ENCODE measurements at places on chromosomes 7 and 10. TPM values are rescaled to one million over a fixed set of nuclear protein-coding genes. Genes with fewer than 3 reads are reported as not detected.

GNG11 gene
- 13.0 TPM for total RNA-seq

CHST3 gene
- 17.9 TPM for total RNA-seq

DNAJC30 gene
- 3.1 TPM for total RNA-seq

CCL24 gene
- total RNA-seq: not detected

ASNS gene
- total RNA-seq: 169 TPM

GDF2 gene
- total RNA-seq: not detected

VSIR gene
- total RNA-seq: 7.4 TPM

DHTKD1 gene
- 20.6 TPM for total RNA-seq

RAPGEF5 gene
- total RNA-seq: 6.5 TPM

SLC26A5 gene
- total RNA-seq: not detected

TAS2R41 gene
- total RNA-seq: not detected

HPSE2 gene
- total RNA-seq: not detected

ANKRD30A gene
- 7.1 TPM for total RNA-seq

SLC39A12 gene
- not detected for total RNA-seq

RBM33 gene
- total RNA-seq: 43.9 TPM

NKX2-3 gene
- not detected for total RNA-seq

P4HA1 gene
- total RNA-seq: 40.2 TPM

BTBD16 gene
- 0.11 TPM for total RNA-seq

PUS7 gene
- total RNA-seq: 33.1 TPM

FAM131B gene
- total RNA-seq: 2.4 TPM

PRF1 gene
- total RNA-seq: not detected

SLC26A3 gene
- not detected for total RNA-seq

FBXW4 gene
- 25.6 TPM for total RNA-seq

PIK3AP1 gene
- total RNA-seq: 2.9 TPM

HYAL4 gene
- total RNA-seq: 0.05 TPM

AGAP3 gene
- total RNA-seq: 63.6 TPM

SPAM1 gene
- total RNA-seq: not detected

DGKI gene
- under 0.01 TPM for total RNA-seq

TDRD1 gene
- not detected for total RNA-seq

CCDC3 gene
- 0.50 TPM for total RNA-seq

SAP25 gene
- total RNA-seq: not detected

MSS51 gene
- total RNA-seq: 0.69 TPM

ZNF425 gene
- 1.1 TPM for total RNA-seq

ABLIM1 gene
- 6.0 TPM for total RNA-seq

LIPN gene
- total RNA-seq: not detected

GRIFIN gene
- total RNA-seq: not detected

ARMC3 gene
- not detected for total RNA-seq

ZNF107 gene
- 4.1 TPM for total RNA-seq
